MG63 (cell line): ENCODE measurements at places on chromosomes 4 and X. TPM values are rescaled to one million over a fixed set of nuclear protein-coding genes. Genes with fewer than 3 reads are reported as not detected.

Gene NDP
- 0.10 and 1.4 TPM in 2 replicates for total RNA-seq

Gene ZMAT1
- not detected in 2 replicates for total RNA-seq

Gene ATP6AP2
- total RNA-seq: 132 and 174 TPM in 2 replicates

Gene ACTRT1
- total RNA-seq: not detected in 2 replicates

Gene PASD1
- not detected in 2 replicates for total RNA-seq

Gene ALG13
- 32.0 and 42.1 TPM in 2 replicates for total RNA-seq

Gene PNMA5
- not detected in 2 replicates for total RNA-seq

Gene YY2
- total RNA-seq: 0.62 and 0.69 TPM in 2 replicates

Gene RAI2
- total RNA-seq: not detected in 2 replicates

Gene NXF2
- total RNA-seq: not detected in 2 replicates

Gene DCAF12L1
- not detected in 2 replicates for total RNA-seq

Gene CFAP97
- 15.0 and 24.3 TPM in 2 replicates for total RNA-seq

Gene FGG
- not detected in 2 replicates for total RNA-seq

Gene TEC
- 0.86 and 0.99 TPM in 2 replicates for total RNA-seq

Gene RTL5
- total RNA-seq: 0.03 TPM in 1 of 2 replicates, not detected in the other

DNA sequence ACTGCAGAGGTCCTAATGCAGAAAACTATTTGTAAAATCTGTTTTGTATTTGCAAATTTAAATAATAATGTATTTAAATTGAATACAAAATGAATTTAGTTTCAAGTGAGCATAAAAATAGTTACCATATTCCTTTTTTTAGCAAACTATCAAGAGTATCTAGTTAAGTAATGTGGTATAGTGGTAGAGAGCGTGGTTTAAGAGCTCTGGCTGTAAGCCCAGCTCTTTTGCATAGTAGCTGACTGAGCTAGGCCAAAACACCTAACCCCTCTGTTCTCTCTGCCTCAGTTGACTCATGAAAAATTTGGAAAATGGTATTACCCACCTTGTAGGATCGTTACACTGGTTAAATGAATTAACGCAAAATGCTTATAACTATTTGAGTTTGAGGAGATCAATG, 18.1 kb upstream of the ADAD1 start:
- no peak for DNase-seq

DNA sequence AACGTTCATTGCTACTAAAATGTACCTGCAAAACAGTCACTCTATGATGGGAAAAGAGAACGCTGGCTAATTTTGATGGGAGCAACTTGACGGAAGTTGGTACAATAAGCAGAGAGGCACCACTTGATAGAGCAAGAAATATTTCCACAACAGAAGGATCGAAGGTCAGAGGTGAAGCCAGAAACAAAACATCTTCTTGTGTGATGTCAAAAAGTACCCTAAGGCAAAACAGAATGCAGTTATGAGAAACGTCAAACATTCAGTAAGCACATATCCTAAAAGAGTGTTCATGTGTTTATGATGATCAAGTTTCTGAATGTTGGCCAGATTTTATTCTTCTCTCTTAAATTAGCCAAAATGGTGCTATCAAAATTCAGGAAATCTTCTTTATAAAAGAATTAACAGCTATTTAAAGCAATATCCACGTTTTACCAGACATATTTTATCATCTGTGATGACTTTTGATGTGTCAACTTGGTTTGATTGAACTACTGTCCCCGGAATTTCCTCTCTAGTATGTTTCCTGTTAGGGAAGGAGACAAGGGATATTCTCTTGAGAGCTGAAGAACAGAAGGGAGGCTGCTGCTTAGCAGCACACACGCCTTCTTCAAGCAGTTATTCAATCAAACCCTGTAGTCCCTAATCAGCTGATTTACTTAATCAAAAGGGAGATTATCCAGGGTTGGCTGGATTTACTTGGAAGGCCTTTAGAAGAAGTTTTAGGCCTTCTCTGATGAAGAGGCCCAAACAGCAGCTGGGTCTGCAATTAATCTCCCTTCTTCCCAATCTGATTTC, 15.7 kb downstream of the AASDH start:
- no peak for DNase-seq

DNA sequence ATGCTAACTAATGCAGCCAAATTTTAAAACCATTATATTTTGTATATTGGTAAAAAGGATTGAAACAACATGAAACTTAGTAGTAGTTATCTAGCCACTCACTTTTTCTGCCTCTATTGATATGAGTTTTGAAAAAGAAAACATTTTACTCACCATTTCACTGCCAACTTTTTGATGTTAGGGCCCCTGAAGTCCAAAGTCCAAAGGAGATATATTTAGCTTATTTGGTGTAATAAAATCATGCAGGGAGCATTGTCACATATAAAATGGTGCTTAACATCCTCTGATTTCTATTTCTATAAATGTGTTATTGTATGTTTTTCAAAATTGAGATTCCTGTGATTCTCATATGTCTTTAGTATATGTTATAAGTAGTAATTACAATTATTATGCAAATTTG, 24.5 kb upstream of the CXCL3 start:
- DNase-seq: no peak

GRCh38 chr4:14897217-14897616, 105.1 kb upstream of the CPEB2 start:
- DNase-seq: no peak

DNA sequence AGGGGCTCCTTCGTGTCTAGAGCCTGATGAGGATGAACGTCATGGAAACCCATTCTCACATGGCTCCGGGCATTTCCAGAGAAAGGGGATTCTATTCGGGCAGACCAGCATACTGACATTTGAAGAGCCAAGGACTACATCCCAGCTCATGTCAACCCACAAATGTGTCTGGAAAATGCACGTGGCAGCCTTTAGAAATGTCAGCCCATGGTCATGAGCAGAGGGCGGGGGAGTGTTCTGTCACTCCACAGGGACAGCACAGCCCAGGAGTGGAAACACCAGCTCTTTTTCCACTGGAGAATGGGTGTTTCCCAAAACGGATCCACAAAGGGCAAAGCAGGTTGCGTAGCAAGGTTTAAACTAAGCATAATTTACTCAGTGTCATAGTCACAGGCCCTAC, 207.0 kb downstream of the BCOR start:
- DNase-seq: no peak

DNA sequence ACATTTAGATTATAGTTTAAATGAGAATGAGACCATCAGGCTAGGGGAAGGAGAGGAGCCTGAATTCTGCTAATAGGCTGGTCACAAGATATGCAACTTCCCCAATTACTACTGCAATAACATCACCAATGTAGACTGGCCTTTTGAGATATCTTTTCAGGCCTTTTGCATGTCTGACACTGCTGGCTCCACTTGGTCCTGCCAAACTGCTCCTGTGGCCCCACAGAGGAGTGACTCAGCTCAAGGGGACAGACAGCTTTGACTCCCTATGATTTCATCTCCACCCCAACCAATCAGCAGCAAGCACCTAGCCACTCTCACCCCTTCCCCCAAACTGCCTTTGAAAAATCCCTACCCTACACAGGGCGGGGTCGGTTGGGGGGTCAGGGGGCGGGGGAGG, 22.8 kb downstream of the GPRIN3 start:
- DNase-seq: peak; percentile 12

DNA sequence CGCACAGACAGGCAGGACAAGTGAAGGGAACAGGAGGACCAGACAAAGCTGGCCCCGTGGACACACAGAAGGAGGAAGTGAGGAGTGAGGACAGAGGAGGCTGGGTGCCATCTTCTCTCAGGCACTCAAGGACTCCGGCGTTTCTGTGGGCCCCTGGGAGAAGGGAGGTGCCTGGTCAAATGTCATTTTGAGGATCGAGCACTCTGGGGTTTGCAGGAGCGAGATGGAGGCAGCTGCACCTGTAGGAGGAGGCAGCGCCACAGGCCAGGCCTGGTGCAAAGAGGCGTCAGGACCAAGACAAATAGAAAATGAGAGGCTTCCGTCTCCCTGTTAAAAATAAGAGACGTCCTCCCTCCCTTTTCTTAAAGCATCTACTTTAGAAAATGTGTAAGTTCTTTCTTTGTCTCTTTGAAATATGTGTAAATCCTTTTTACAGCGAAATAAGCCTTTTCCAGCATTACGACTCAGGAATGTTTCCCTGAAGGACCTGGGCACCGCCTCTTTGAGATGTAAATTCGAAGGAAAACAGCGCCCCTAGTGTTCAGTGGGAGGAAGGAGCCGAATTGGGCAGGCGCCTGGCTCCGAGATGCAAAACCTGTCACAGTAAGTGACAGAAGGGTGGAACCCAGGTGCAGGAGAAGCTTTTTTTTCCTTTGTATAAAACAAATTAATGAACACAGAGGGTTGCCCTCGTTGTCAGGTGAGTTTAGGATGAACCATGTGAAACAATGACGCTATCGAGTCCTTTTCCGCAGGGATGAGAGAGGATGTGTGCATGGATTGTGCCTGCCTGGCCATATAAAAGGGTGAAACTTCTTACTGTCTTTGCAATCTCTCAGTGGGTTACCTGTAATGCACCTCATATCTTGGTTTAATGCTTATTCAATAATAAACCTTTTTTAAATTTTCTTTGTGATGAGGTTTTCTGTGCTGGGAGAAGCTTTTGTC, 1.4 kb upstream of the C4orf50 start:
- no peak for DNase-seq

DNA sequence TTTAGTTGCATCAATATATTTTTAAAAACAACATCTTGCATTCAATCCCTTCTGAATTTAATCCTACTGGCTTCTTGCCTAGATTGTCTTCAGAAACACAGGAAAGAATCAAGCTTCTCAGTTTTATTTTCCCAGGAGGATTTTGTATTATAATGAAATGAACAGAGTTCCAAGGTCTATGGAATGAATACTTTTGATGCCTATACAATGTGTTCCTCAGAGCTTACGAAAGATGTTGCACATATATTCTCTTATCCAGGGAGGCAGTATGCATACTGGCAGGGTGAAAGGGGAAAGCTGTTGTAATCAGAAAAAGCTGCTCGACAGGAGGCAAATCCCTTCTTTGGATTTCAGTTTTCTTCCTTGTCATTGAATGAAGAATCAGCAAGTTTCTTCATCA, 8.8 kb downstream of the TMPRSS11D start:
- DNase-seq: no peak

GRCh38 chr4:109764789-109765402, 35.0 kb upstream of the PLA2G12A start:
- no peak for DNase-seq

DNA sequence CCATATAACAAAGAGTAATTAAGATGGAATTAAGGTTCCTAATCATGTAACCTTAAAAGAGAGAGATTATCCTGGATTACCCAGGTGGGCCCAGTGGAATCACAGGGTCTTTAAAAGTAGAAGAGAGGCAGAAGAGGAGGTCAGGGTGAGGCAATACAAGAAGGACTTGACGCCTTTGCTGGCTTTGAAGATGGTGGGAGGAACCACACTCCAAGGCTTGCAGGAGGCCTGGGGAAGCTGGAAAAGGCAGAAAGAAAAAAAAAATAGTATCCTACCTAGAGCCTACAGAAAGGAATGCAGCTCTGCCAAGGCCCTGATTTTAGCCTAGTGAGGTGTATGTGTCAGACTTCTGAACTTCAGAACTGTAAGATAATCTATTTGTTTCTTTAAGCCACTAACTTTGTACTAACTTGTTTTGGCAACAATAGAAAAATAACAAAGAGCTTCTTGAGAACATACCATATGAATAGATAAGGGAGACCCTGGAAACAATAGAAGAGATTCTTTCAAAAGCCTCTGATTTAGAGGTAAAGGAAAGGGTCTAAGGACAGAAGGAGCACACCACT, 229.9 kb upstream of the TTC29 start:
- DNase-seq: no peak

- peak; percentile 31 for DNase-seq
Observed at GRCh38 chr4:10584042-10584441, 100.5 kb downstream of the CLNK start.

DNA sequence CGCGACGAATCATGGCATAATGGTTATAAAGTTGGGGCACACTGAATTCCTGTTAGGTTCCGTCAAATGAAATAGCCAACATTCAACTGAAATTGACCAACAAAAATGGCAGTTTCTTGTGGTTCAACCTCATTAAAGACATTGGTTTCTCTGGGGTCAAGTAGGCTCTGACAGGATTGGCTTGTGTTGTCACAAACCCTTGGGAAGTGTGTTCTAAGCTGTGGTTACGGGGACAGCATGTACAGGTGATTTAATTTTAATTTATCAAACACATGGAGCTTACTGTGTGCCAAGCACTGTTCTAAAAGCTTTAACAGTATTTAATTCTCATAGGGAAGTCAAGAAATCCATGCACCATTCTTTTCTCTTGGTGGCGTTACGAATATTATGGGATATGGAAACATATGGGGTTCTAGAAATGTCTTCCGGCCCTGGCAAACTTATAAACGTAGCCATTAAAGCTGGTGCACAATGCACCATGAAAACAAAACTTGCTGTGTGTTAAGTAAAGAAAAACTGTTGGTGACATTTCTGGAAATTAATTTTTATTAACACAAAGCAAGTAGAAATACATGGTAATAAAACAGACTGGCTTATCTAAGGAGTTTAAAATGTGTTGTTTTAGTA, 891 bp downstream of the XK start:
- DNase-seq: no peak

DNA sequence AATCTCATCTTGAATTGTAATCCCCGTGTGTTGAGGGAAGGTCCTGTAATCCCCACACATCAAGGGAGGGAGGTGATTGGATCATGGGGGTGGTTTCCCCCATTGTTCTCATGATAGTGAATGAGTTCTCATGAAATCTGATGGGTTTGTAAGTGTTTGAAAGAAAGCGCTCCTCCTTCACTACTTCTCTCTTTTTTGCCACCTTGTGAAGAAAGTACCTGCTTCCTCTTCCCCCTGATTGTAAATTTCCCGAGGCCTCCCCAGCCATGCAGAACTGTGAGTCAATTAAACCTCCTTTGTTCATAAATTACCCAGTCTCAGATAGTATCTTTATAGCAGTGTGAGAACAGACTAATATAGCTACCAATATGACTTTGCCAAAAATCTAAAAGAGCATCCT, 41.1 kb downstream of the GBA3 start:
- DNase-seq: no peak

- DNase-seq: no peak
Observed at GRCh38 chr4:69776696-69777095, 16.3 kb upstream of the SULT1B1 start.

GRCh38 chr4:101944649-101945048, 154.1 kb downstream of the BANK1 start:
- DNase-seq: no peak

DNA sequence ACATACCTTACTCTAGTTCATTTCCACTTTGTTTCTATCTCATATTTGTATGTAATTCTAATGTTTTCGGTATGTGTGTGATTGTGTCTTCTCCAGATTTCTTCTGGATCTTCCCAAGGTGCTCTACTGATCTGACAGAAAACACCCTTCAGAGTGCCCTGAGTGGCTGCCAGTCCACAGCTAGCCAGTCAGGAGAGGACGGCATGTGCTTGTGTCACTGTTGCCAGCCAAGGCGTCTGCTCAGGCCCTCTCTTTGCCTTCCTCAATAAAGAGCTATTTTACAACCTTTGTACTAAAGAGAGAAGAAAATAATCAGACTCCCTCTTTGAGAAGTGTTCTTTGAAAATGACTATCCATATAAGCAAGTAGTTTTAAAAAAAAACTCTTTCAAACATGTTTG, 29.0 kb downstream of the CD99L2 start:
- no peak for DNase-seq

- DNase-seq: no peak
Observed at GRCh38 chrX:140917354-140918115, 84.9 kb upstream of the SPANXB1 start.

GRCh38 chrX:3680459-3680858, 33.0 kb downstream of the PRKX start:
- no peak for DNase-seq
